H4 (cell line): ENCODE measurements at places on chromosomes 16 and 17. TPM values are rescaled to one million over a fixed set of nuclear protein-coding genes. Genes with fewer than 3 reads are reported as not detected.

KCNG4 gene
- total RNA-seq = not detected in 2 replicates

AOC3 gene
- total RNA-seq = 0.04 and 0.06 TPM in 2 replicates

KRTAP9-2 gene
- not detected in 2 replicates for total RNA-seq

GRCh38 chr17:36182176-36183000 lies 6.0 kb upstream of the TBC1D3B start:
- DNase-seq = no peak

HOXB2 gene
- 5.3 and 11.1 TPM in 2 replicates for total RNA-seq

EVPL gene
- not detected in 2 replicates for total RNA-seq

GRCh38 chr17:75832164-75832651 lies 12.0 kb downstream of the UNC13D start:
- peak; percentile 86 for DNase-seq

AANAT gene
- total RNA-seq = not detected in 2 replicates

- DNase-seq = no peak
These were observed 594.3 kb downstream of the MAF start for GRCh38 chr16:79006206-79006605.

TMEM11 gene
- 15.7 and 33.0 TPM in 2 replicates for total RNA-seq
